ENCODE measurements at places on chromosomes 6 and 20.

- no peak for DNase-seq
These were observed 23.2 kb upstream of the SPAG4 start for GRCh38 chr20:35592339-35592974.

- DNase-seq = no peak
These were observed 3.8 kb upstream of the PFDN4 start for GRCh38 chr20:54204063-54204462.

- peak; percentile 92 for DNase-seq
These were observed 38.3 kb downstream of the COX4I2 start for GRCh38 chr20:31675828-31676608.

- DNase-seq = no peak
These were observed 14.9 kb downstream of the IL17A start for GRCh38 chr6:52201046-52201445.

- DNase-seq = no peak
These were observed 18.6 kb downstream of the RRBP1 start for GRCh38 chr20:17663486-17663885.

DNA sequence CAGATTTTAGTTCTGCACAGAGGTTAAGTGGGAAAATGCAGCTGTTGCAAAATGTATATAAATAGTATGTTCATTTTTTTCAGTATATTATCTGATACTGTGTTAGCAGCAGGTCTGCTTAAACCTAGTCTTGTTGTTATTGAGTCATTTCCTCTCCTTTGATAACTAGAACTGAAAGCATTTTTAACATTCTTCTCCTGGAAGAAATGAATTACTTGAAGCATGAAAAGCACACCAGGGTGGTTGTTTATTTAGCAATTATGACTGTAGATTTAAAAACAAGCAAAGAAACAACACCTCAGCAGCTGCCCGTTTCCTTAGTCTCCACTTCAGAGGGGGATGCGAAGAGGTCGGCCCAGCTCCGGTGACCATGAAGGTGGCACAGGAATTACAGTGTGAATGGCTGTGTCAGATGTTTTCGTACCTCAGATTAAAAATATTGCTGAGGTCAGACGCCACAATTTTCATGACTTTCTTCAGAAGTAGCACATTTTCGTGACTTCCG, 53.5 kb downstream of the GOPC start:
- DNase-seq = peak; percentile 53

DNA sequence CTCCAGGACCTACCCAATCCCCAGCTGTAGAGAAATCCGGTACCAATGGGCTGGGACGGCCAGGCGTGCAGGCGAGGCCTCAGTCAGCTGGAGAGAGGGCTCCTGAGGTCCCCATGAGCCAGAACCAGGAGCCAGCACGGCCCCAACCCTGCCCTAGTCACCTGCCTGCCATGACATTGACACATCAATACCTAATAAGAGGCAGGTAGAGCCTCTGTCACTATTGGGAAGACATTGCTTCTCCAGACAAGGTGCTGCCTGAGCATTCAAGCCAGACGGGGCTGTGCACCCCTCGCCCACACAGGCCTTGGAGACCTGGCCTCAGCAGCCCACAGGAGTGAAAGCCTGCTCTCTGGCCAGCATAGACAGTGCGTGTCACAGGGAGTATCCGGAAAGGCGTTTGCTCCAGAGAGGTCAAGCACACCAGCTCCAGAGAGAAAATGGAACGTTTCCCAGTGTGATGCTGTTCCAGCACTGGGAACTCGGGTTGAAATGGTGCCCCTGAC, 3.5 kb downstream of the DLL1 start:
- no peak for DNase-seq

DNA sequence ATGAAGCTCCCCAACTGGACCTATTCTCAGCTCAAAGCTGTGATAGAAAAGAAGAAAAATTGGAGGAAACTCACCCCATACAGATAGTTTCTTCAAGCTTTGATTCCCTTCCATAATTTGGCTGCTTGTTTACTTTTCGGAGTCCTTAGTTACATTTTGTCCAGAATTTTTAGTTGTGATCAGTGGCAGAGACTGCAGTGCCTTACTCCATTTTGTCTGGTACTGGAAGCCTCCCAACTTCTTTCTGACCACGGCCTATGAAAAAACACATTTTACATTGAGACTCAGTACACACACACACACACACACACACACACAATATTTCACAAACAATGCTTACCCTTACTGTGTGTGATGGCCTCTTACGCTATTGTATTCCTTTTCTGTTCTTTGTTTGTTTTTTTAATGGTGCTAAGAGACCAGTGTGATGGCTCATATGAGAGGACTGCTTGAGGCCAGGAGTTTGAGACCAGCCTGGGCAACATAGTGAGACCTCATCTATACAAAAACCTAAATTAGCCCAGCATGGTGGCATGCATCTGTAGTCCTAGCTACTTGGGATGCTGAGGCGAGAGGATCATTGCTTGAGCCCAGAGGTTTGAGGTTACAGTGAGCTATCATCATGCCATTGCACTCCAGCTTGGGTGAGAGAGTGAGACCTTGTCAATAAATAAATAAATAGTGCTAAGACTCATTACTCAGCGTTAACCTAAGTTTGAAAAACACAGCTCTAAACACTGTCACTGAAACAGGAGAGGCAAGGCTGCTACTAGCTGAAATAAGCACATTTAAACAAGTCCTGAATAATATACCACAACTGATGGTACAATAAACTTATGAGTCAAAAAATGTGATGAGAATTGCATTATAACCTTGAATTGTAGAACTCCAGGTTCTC, 13.8 kb upstream of the RNF8 start:
- no peak for DNase-seq

DNA sequence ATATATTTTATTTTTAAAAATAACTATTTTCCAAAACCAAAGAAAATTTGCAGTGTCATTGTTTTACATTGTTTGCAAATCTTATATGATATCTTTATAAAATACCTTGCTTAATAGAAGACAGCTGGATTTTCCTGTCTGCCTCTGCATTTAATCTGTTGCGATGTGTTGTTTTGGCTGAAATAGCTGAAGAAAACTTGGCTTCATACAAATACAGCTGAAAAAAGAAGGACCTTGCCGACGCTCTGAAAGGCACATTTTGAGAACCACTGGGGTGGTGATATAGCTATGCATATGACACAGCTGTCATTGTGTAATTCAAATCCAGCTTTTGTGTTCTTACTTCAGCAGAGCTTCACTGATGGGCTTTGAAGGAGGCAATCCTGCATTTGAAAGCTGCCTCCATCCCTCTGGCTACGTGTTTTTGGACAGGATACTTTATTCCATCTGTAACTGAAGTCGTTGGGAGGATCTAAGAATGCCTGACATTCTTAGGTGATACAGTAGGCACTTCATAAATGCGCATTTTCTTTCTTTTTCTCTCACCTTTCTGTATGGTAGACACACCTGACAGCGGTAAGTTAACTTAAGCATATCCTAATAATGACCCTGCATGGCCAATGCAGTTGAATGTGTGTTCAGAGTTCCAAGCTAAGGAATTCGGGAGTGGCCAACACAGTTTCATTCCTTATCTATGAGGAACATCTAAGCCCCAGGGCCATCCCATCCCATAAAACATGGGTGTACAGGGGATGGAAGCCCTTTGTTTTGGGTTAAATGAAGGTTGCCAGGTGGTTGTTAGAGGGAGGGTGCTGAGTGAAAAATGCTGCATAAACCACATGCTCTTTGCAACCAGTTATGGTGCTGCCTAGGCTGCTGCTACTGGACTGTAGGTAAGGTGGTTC, 213.0 kb downstream of the TFAP2A start:
- DNase-seq = no peak

GRCh38 chr6:80548532-80548931, 442.1 kb downstream of the BCKDHB start:
- DNase-seq = no peak

DNA sequence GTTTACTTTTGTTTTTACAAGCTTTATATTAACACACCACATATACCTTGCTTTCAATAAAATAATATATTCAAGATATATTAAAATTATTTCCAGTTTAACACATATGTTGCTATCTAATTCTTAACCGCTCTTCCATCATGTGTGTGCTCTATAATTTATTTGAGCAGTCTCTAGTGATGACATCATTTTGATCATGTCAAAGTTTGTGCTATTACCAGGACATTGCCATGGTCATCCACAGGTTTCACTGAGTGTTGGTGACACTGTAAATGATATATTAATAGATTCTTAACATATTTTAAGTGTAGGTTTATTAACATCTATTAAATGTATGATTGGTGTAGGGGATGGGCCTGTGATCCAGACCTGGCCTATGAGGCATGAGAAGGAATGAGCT, 17.1 kb upstream of the CST4 start:
- DNase-seq = no peak

DNA sequence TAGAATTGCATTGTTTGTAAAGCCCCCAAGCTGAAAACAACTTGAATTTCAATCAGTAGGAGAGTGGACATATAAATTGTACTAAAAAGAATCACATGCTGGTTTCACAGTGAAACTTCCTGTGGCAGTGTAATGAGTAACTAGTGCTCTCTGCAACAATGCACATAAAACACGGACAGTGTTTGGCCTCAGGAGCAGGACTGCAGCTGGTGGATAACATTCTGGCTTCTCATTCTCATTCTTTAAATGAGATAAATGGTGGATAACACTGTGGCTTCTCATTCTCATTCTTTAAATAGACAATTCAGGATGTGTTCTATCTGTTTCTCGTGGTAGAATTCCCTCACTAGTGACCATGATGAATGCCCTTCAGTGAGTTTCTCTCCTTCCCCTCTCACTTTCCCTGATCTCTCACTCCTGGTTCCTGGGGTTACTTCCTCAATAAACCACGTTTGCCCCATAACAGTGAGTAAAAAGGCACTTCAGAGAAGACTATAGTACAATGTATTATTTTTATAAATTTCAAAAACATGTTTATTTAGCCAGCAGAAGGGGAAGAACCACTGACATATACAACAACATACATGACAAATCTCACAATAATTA, 59.9 kb downstream of the SLC22A2 start:
- no peak for DNase-seq

DNA sequence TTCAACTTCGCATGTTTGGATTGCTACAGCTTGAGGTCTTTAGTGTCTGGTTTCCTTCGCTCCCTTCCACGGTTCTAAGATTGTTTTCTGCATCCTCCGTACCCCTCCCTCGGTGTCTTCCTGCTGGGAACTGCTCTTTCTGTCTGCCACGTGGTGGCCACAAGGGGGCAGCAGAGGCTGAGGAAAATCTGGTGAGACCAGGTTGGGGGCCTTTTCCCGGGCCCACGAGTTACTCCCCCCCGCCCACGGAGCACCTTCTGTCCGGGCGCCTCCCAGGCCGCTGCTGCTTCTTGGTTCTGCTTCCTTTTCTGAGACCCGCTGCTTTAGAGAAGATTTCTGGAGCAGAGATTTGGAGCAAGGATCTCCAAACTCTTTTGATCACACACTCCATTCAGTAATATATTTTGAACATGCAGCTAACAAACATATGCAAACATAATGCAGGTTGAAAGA, 21.1 kb upstream of the NOTCH4 start:
- DNase-seq = peak; percentile 72

DNA sequence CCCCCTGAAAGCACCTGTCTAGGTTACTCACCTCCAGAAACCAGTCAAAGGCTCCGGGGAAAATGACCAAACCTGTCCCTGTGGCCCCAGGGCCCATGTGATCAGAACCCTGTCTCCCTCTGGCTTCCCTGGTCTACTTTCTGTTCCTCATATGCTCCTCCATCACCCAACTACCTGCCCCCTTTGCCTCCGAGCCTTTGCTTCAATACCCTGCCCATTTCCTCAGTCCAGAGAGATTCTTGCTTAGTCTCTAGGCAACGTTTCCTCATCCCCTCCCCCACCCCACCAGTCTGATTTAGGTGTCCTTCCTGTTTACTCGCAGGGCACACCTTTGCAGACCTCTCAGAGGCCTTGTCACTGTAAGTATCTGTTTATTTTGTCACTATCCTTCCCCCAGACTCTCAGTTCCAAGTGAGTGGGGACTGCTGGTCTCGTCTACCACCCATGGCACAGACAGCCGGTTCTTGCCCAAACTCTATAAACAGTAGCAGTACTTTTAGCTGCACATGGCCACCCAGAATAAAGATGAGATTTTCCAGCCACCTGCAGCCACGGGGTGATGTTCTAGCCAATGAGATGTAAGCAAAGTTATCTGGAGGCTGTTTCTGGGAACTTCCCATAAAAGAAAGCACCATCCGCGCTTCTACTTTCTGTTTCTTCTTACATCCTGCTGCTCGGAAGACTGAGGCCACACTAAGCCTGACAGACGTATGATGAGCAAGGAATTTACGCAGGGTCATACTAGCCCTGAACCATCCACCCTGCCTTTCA, 13.3 kb downstream of the ELOVL5 start:
- peak; percentile 83 for DNase-seq

- peak; percentile 64 for DNase-seq
These were observed 28.5 kb upstream of the SNRPB2 start for GRCh38 chr20:16701296-16701695.

- no peak for DNase-seq
These were observed 118.7 kb upstream of the MLIP start for GRCh38 chr6:53992522-53992921.

- no peak for DNase-seq
These were observed 21.3 kb downstream of the MLIP start for GRCh38 chr6:54132587-54132986.

DNA sequence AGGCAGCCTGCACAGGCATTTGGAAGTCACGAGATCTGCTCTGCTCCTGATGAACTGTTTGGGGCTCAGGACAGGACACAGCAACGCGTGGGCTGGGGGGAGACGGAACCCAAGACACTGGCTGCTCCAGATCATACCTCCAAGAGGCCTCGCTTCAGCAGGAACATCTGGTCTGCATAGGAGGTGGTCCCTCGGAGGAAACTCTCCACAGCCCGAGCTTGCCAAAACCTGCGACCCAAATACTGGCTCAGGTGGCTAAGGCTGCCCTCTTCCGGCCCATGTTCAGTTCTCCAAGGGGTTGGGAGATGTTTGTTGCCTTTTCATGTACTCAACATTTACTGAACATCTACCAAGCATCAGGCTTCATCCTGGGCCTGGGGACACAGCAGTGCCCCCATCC, 51.7 kb downstream of the MYH7B start:
- DNase-seq = no peak

- DNase-seq = no peak
These were observed 7.8 kb downstream of the TRIM40 start for GRCh38 chr6:30143780-30144179.

- DNase-seq = peak; percentile 79
These were observed 22.9 kb downstream of the ARHGAP18 start for GRCh38 chr6:129686941-129687627.

- DNase-seq = no peak
These were observed 45.3 kb upstream of the HDDC2 start for GRCh38 chr6:125346926-125347563.

DNA sequence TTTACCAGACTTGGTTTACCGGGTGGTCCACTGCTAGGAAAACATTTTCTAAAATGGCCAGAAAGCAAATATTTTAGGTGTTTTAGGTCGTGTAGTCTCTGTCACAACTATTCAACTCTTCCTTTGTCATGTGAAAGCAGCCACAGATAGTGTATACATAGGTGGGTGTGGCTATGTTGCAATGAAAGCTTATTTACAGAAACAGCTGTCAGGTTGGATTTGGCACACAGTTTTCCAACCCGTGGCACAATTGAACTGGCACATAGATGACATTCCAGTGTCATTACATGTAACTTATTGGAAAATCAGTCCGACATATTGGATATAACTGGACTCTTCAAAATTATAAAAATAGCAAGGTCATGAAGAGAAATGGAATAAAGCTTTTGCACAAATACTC, 68.9 kb upstream of the KCNQ5 start:
- no peak for DNase-seq
